ENCODE measurements at places on chromosomes 3 and 15.
A peak's percentile ranks its signal among the peaks of the same experiment; 100 is the strongest.

DNA sequence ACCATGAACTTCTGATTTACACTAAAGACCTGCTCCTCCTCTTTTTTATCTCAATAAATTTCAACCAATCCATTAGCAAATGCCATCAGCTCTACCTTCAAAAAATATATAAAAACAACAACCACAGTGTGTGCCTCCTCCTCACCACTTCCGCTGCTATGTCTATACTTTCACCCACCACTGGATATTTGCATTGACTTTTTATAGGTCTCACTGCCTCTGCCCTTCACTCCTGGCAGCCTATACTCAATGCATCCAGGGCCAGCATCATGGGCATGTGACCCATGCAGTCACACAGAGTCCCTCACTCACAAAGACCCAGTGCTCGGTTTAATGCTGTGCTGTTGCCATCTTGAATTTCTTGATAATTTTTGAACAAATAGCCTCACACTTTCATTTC, 53.5 kb upstream of the CCDC54 start:
- no peak for DNase-seq

DNA sequence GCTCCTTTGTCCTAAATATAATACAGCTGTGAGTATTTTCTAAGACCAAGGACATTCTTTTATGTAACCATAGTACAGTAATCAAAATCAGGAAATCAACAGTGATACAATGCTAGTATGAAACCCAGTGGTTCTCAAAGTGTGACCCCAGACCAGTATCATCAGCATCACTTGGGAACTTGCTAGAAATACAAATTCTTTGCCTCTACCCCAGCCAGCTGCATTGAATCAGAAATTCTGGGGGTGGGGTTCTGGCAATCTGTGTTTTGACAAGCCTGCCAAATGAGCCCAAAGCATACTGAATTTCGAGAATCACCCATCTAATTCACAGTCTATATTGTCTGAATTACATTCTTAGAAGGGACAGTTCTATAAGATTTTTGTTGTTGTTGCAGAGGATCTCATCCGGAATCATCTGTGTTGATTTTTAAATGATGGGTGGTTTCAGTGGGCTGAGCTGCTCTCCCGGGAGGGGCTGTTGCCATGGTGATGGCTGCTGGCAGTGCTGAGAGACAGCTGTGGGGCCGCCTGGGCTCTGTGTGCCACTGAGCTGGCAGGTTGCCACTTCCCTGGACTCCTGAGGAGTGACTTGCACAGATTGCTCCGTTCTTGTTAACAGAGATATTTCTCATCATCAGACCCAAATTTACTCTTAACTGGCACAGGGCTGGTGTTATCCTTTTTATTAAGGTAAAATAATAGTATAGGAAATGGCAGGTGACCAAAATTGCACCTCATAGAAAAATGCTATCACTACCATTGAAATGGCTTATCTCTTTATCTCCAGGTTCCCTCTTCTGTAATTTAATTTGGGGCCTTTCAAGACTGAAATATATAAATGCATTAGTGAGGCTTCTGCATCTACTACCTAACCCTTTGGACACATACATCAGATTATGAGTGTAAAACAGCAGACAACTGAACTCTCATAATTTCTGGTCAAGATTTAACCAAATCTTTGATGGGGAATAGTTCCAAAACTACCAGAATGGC, 56.5 kb downstream of the NEK11 start:
- DNase-seq, result no peak

GRCh38 chr3:58411851-58412830, 21.5 kb downstream of the PDHB start:
- DNase-seq, result no peak

DNA sequence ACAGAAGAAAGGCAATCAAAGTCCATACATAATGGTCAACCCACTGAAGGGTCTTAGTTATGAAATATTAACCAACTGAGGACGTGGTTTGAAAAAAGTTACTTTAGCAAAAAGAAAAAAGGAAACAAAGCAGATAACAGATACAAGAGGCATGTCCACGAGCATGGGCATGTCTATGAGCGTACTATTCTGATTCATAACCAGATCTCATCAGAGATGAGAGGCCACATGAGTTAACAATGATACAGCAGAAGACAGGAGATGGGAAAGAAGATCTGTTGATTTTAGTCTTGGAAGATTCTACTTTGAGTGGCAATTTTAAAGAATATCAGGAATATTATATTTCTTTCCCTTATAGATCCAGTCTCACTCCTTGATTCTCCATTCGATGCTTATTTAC, 262.9 kb upstream of the SLITRK3 start:
- no peak for DNase-seq

GRCh38 chr3:155217591-155217990, 75.9 kb downstream of the STRIT1 start:
- DNase-seq, result no peak

DNA sequence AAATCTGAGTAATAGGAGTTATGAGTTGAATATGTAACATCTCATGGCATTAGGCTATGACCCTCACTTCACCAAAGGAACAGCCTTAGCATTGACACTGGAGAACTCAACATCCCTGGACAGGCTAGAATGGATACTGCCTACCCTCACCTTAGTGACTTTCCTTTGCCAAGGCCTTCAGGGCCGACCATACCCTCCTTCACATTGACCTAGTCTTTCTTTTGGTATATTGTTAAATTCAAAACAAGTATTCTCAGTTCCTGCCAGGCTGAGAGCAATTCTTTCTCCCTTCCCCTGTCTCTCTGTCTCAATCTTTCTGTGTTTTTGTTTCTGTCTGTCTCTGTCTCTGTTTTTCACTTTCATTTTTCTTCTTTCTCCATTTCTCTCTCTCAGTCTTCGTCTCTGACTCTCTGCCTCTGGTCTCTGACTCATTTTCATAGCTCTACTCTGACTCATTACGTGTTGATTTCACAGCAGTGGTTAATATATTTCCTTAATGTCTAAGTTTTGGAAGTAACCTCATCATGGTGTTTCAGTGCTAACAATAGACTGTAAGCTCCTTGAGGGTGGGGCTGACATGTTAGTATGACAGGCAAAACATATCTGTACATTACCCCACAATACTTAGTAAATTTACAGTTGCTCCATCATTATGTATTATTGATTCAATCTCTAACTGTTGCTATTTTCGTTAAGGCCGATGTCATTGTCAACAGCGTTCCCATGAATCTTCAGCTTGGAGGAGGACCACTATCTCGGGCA, 32.5 kb downstream of the PARP15 start:
- DNase-seq, result peak; percentile 16

DNA sequence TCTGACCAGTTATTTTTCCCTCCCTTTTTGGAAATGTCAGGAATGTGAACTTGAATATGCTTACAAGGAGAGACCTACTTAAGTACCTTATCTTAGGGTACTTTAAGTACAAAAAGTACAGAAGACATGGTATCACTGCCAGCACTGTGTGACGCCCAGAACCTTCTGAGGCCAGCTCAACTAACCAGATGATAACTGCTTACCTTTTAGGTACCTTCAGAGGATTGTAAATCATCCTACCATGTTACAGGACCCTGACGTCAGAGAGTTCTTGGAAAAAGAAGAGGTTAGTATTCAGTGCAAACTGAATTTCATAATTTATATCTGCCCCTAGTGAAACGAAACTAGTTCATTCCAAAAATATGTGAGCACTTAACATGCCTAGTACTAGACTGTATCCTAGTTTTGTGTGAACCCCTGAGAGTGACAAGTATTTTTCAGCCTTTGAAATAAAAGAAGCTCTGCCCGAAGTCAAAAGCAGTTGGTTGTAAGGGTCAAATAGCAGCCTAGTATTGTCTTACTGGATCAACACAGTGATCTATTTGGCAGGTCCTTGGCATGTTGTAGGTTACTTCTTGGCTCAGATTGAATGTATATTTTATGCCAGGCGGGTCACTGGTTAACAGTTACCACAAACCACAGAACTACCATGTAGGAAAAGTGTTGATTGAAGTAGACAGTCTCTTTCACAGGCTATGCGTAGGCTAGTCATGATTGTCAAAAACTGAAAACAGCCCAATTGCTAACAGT, 23.8 kb upstream of the SNX22 start:
- no peak for DNase-seq

DNA sequence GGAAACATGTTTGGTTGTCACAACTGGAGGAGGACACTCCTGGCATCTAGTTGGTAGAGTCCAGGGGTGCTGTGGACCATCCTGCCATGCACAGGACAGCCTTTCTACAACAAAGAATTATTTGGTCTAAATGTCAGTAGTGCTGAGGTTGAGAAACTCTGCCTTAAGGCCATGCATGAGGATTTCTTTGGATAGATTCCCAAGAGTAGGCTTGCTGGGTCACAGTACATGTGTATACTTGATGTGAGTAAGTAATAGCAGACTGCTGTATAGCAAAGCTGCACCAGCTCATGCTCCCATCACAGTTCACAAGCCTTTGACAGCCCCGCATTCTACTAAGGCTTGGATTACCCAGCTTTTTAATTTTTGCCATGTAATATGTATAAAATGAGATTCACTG, 151.3 kb downstream of the MFSD1 start:
- no peak for DNase-seq

Data from stimulated activated CD4-positive, alpha-beta T cell treated with anti-CD3 and anti-CD28 coated beads, TNF-alpha, amount 100 ng/mL, for 48 hours (primary cell).